ENCODE measurements at places on chromosomes 4 and X. TPM values are rescaled to one million over a fixed set of nuclear protein-coding genes. Genes with fewer than 3 reads are reported as not detected.

GRCh38 chr4:112173593-112174558, 28.6 kb downstream of the FAM241A start:
- no peak for DNase-seq
- no peaks in the 10 kb centered on the region for H3K27me3 ChIP-seq
- H3K4me3 ChIP-seq: no peak overlapping the region
- H3K27ac ChIP-seq: no peak overlapping the region
- H3K36me3 ChIP-seq: peaks cover 5% of the 10 kb centered on the region

GCNA gene
- total RNA-seq: 4.4 TPM

DNA sequence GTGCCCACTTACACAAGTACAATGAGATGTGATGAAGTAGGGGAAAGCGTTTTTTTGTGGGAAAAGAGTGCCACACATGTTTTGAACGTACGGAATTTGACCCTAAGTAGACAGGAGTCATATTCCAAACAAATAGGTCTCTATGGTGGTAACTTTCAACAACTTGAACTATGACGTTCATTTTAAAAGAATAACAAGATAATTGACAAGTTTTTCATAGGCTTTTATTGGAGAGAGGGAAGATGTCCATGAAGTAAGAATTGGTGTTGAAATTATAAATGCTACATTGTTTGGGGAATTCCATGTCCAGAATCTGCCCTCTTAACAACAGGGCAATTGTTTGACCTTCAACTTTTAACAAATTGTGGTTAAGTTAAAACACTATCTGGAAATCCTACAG, 126.5 kb downstream of the GASK1B start:
- no peak overlapping the region for H3K4me3 ChIP-seq
- no peaks in the 10 kb centered on the region for H3K4me1 ChIP-seq
- H3K27ac ChIP-seq: no peak overlapping the region
- DNase-seq: no peak

GRCh38 chr4:149708513-149709130, 107.0 kb downstream of the IQCM start:
- DNase-seq: no peak
- no peaks in the 10 kb centered on the region for H3K36me3 ChIP-seq
- no peak overlapping the region for H3K27ac ChIP-seq

GRCh38 chr4:105895583-105896460, 551 bp downstream of the NPNT start:
- H3K36me3 ChIP-seq: no peaks in the 10 kb centered on the region
- no peak for DNase-seq
- peak overlapping the region; percentile 22 for H3K4me3 ChIP-seq

GRCh38 chr4:52659722-52660261, 691 bp upstream of the USP46 start:
- H3K27ac ChIP-seq: peak overlapping the region; percentile 67
- peak overlapping the region; percentile 69 for H3K4me3 ChIP-seq
- H3K27me3 ChIP-seq: no peaks in the 10 kb centered on the region
- peak; percentile 23 for DNase-seq
- peaks cover 28% of the 10 kb centered on the region for H3K4me1 ChIP-seq

DNA sequence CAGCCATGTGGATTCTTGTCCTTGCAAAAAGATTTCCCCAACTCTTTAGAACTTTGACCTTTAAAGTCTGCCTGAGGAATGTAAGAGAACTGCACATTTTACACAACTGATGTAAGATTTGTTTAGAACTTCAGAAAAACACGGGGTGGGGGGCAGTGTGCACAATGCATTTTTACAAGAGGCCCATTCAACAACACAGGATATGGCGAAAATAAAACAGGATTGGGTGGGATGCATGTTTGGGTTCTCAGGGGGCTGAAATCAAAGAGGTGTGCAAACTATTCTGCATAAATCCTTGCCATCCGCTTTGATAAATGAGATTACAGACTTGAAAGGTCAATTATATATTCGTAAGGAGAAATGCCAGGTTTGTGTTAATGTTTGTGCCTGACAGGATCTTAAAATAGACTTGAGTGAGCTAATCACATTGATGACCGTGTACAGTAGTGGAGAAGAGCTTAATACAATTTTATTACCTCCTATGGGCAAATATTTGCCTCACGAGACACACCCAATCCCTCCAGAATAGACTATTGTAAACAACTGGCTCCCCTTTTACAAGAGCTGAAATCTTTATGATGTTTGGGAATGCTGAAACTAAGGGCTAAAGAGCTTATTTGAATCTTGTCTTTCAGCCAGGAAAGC, 184.1 kb upstream of the LEF1 start:
- peaks cover 13% of the 10 kb centered on the region for H3K4me1 ChIP-seq
- DNase-seq: no peak
- no peaks in the 10 kb centered on the region for H3K27me3 ChIP-seq

- H3K4me1 ChIP-seq: peaks cover 74% of the 10 kb centered on the region
- no peak for DNase-seq
- peak overlapping the region; percentile 40 for H3K27ac ChIP-seq
- H3K27me3 ChIP-seq: no peaks in the 10 kb centered on the region
Measured at GRCh38 chr4:2814627-2815270, 21.9 kb downstream of the SH3BP2 start.

GRCh38 chr4:40377512-40378365, 42.6 kb downstream of the CHRNA9 start:
- H3K36me3 ChIP-seq: no peaks in the 10 kb centered on the region
- no peak overlapping the region for H3K4me3 ChIP-seq
- H3K4me1 ChIP-seq: no peaks in the 10 kb centered on the region

All from activated CD4-positive, alpha-beta memory T cell treated with anti-CD3 and anti-CD28 coated beads, Interleukin-2, amount 10 ng/mL, durations not matched to agents 7 days and 5 days (primary cell).